ENCODE measurements at places on chromosomes 2 and 18.
A peak's percentile ranks its signal among the peaks of the same experiment; 100 is the strongest.

GRCh38 chr2:170582313-170582712 lies 132.8 kb upstream of the SP5 start:
- no peak for DNase-seq

- DNase-seq, result peak; percentile 62
Measured at GRCh38 chr2:229921101-229921891, 513 bp downstream of the TRIP12 start.

DNA sequence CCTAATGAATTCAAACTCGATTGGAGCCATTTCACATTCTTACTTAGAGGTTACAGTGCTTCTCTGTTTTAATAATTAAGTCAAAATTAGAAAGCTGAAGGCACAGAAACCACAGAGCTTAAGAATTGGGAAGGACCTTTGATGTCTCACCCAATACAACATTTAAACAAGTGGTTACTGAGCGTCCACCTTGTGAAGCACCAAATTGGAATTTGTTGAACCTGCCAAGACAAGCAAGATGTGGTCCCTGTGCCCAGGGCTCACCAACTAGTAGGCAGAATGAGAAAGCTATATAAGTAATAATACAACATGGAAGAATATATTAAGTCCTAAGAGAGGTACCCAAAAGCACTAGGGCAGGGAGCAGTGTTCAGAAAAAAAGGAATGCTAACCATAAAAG lies 64.5 kb upstream of the NPAS2 start:
- no peak for DNase-seq

- no peak for DNase-seq
Measured at GRCh38 chr2:4668381-4668780, 965.0 kb downstream of the DCDC2C start.

- DNase-seq, result no peak
Measured at GRCh38 chr2:3098231-3098630, 279.4 kb downstream of the EIPR1 start.

DNA sequence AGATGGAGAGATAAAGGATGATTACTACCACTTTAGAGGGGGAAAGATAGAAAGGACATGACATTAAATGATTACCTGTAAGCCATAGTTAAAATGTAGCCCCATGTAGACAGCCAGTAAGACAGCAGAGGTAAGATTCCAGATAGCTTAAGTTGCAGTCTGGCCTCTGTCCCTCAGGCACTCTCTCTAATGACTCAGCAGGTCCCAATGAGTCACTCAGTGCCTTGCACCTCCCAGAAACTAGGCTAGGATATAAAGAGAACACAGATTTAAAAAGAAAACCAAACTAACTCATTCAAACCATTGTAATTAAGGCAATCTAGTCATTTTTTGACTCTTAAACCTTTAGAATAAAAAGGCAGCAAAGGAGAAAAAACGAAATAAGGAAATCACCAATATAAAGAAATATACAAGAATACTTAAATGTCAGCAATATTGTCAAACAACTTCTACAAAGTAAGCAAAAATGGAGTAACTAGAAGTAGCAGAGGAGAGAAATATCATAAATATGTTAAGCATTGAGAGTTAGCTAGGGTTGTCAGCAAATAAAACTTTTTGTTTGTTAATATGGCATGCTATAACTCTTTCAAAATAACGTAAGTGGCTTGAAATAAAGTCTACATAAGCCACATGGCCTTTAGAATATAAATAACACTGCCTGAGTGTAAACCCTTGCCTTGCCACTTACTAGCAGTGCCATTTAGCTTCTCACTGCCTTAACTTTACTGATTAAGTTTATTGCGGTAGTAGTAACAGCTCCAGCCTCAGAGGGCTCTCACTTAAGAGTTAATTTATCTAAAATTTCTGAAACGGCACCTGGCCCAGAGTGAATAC lies 48.5 kb downstream of the SOCS6 start:
- DNase-seq, result no peak

- DNase-seq, result no peak
Measured at GRCh38 chr18:26640541-26640940, 92.2 kb upstream of the KCTD1 start.

- no peak for DNase-seq
Measured at GRCh38 chr2:148362144-148362796, 282.3 kb upstream of the EPC2 start.

- DNase-seq, result no peak
Measured at GRCh38 chr2:151862700-151863099, 34.5 kb upstream of the ARL5A start.

DNA sequence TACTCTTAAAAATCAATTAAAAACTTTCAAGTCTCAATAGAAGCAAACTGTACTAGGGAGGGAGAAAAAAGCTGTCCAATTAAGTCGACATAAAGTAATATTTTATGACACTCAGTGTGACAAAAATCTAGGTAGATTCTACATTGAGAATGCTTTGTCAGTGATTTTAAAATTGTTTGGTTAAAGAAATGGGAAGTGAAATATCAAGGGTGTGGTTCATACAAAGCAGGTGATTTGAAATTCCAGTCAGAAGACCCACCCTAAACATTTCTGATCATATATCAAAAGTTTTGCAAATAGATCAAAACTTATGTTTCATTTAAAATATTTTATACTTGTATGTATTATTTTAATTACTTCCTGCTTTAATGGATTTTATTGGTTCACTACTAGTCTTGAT lies 338.9 kb upstream of the DCC start:
- DNase-seq, result no peak

- no peak for DNase-seq
Measured at GRCh38 chr2:172635548-172635947, 79.7 kb downstream of the PDK1 start.

- DNase-seq, result no peak
Measured at GRCh38 chr2:35292199-35292598, 1063.4 kb upstream of the CRIM1 start.

DNA sequence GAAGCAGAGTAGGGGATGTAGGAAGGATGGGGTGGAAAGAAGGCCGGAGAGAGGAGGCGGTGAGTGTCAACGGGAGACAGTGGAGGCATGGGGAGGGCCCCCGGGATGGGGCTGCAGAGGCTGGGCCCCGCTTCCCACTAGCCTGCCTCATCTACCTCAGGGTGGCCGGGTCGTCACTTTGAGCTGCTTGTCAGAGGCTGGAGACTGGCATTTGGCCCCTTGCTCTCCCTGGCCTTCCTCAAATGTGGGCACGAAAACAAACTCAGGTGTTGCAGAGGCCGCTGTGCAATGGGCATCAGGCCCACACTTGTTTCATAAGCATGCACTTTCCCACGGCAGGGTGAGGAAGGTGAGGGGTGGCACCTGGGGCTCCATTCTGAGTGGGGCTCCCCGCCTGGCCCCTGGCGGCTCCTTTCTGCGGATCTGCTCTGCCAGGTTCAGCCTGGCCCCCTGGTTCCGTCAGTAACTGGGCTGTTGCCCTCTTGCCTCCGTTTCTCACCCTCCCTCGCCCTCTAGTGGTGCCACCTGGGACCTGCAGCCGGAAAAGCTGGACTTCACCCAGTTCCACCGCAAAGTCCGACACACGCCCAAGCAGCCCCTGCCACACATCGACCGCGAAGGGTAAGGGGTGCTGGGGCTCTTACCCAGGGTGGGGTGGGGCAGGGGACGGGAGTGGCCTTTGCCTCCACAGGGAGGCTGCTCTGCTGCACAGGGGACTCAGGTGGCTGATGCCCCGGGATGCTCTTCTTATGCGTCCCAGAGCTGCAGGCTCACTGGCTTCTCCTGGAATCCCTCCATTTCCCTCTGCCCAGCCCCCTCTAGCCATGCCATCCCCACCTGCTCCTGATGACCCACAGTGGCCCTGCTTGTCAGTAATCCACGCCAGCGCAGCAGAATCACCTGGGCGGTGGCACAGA lies 125.4 kb downstream of the CTIF start:
- DNase-seq, result no peak

DNA sequence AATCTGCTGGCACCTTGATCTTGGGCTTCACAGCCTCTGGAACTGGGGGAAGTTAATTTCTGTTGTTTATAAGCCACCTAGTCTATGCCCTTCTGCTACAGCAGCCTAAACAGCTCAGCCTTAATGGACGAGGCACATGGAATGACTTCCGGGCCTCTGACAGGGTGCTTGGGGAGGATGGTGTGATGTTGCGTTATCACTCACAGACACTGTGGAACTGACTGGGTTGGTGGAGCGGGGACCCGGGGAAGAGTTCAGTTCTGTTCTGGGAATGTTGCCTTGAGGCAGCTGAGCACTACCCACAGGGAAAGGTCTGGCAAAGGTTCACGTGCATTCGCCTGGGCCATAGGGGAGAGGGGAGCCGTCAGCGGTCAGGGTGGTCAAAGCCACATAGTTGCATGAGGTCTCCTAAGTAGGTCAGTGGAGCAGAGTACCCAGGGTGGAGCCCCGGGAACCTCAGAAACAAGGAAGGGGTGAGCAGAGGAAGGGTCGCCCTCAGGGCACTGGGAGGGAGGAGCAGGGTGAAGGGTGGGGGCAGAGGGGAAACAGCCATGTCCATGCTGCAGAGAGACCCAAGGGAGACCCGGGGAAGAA lies 36.2 kb downstream of the LRRFIP1 start:
- no peak for DNase-seq

DNA sequence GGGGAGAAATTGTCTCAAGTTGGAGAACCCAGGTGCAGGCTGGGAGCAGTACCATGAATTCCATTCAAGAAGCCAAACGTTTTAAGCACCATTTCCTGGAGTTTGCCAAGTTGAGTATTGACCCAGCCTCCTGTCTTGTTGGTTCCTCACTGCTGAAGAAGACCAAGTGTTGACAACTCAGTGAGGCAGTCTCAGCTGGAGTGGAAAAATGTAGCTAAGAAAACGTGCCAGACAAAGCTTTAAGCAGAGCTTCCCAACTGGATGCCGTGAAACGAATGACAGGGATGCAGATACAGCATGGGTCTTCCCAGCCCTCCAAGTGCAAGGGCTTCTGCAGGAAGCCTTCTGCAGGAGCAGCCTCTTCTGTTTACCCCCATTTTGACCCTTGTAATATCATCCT lies 778 bp upstream of the INPP1 start:
- no peak for DNase-seq

DNA sequence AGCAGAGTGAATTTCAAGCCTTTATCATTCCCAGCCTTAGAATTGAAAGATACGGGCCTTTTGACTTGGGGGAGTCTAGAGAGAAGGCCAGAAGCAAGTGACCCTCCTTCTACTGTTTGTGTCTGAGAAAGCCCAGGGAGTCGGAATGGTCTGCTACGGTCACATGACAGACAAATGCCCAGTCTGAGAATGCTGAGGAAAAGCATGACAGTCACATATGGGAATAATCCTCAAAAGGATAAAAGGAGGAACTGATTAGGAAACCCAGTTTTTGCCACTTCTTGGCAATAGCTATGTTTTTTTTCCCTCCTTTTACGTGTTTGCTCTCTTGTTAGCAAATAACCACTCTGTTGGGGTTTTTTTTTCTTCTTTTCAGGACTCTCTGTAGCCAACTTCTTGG lies 38.1 kb upstream of the HNRNPA3 start:
- no peak for DNase-seq

- DNase-seq, result no peak
Measured at GRCh38 chr2:229150317-229150716, 120.8 kb downstream of the PID1 start.

GRCh38 chr2:226117510-226118065 lies 682.0 kb downstream of the IRS1 start:
- DNase-seq, result no peak

DNA sequence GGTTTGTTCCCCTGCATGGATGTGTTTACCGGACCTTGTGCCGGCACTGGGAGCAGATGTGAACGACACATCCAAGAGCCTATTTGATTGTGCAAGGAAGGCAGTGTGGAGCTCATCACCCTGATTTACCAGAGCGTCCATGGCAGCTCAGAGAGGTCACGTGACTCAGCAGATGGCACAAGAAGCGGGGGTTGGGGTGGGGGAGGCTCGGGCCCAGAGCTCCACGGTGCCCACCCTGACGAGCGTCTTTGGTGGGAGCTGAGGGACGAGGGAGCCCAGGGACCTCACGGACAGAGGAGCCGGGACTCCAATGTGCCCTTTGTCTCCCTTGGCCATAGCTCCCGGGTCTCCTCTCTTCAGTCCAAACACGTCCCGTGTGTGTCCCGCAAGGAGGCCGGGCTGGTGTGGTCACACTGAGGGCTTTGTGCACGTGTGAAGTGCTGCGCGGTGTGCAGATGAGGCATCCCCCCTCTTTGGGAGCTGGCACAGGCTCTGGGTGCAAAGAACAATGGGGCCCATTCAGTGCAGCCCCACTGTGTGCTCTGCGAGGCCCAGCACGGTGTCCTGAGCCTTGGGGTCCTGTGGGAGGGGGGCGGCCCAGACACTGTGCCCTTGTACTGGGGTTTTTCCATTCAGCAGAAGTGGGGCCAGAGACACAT lies 15.5 kb downstream of the KCNIP3 start:
- no peak for DNase-seq

- DNase-seq, result no peak
Measured at GRCh38 chr18:79490626-79491041, 94.9 kb downstream of the NFATC1 start.

DNA sequence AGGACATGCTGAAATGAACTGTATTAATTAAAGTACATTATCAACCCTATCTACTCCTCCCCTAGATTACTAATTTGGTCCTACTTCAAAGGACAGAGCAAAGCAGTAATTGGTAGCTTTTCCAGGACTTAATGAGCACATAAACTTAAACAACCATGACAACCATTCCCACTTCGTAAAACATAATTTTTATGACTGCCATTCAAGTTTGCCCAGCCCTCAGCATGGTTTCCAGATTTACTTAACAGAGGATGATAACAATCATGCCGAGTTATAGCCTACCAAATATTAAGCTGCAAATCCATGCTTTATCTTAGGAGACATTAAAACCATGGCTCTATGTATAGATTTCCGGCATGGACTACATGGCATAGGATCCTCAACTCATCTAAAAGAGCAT lies 401.1 kb upstream of the CHAC2 start:
- DNase-seq, result no peak

GRCh38 chr2:145137211-145137610 lies 617.3 kb upstream of the ZEB2 start:
- DNase-seq, result no peak

GRCh38 chr18:46315161-46315560 lies 211.0 kb downstream of the HAUS1 start:
- DNase-seq, result no peak

GRCh38 chr2:109231996-109232705 lies 103.1 kb downstream of the SH3RF3 start:
- DNase-seq, result no peak

DNA sequence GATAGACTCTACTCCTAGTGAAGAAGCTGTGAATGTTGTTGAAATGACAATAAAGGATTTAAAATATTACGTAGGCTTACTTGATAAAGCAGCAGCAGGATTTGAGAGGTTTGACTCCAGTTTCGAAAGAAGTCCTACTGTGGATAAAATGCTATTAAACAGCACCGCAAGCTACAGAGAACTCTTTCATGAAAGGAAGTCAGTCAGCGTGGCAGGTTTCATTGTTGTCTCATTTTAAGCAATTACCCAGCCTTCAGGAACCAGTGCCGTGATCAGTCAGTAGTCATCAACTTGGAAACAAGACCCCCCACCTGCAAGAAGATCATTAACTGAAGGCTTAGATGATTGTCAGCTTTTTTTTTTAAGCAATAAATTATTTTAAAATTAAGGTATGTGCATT lies 14.0 kb downstream of the USP14 start:
- DNase-seq, result no peak

- no peak for DNase-seq
Measured at GRCh38 chr2:120177973-120178372, 45.2 kb downstream of the TMEM185B start.
